ENCODE measurements at places on chromosomes 12 and 14.

DNA sequence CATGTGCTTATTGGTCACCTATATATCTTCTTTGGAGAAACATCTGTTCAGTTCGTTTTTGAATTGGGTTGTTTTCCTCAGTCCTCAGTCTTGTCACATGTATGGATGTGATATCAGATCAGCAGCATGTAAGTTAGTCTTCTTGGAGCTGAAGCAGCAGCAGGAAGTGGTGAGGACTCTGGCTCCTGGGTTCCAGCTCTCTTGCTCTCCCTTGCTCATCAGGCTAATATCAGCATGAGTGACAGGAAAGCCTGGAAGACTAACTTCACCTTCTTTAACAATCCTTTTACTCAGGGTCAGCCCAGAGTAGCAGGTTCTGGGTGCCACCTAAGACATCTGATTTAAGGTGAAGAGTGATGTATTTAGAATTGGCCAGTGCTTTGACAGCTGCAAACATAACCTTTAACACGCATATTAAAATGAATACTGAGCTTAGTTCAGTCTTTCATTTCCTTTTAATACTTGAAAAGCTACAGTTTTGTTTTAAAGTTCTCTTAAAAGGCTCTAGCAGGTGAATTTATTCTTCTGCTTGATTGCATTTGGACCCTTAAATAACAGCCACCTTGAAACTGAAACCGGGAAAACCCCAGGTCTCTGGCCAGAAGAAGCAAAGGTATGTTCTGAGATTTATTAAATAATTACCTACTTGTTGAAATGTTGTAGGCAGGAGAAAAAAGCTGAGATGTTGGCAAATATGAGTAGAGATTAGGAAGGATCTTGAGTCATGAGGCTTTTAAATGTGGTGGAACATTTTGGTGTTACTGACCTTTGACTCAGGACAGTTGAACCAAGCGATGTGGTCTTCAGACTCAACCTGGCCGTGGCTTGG lies 54.3 kb downstream of the DRAM1 start:
- no peaks in the 10 kb centered on the region for H3K36me3 ChIP-seq
- H3K27me3 ChIP-seq: no peaks in the 10 kb centered on the region
- H3K27ac ChIP-seq: no peak overlapping the region
- H3K4me3 ChIP-seq: no peak overlapping the region

DNA sequence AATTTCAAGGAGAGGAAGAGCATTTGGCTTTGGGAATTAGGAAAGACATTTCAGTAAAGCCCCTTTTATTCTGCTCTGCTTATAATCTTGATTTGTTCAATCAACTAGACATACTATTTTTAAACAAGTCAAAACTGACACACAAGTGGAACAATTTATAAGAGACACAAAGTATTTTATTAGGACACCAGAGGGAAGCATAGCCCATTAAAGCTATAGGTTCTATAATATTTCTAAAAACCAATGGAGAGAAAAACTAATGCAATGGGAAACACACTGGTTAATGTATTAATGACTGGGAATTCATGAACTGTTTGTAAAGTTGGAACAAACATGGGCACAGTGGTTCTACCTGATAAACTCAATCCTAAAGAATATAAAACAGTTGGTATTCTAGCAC lies 15.3 kb upstream of the CERS5 start:
- H3K27ac ChIP-seq: no peak overlapping the region
- no peaks in the 10 kb centered on the region for H3K36me3 ChIP-seq
- peaks cover 2% of the 10 kb centered on the region for H3K4me1 ChIP-seq
- H3K27me3 ChIP-seq: no peaks in the 10 kb centered on the region

GRCh38 chr12:5945071-5946008 lies at the start of gene ANO2:
Gene ANO2 (minus strand): TSS chr12:5945259. CDS start chr12:5945217, 42 bp downstream.
- no peak within 1 kb of the TSS for H3K4me3 ChIP-seq
- no peak within 1 kb of the TSS for H3K27ac ChIP-seq
- no peaks in the 10 kb centered on the region for H3K36me3 ChIP-seq
- no peak for DNase-seq
- no peaks in the 10 kb centered on the region for H3K27me3 ChIP-seq

GRCh38 chr12:8078398-8078797 lies 3.7 kb upstream of the NECAP1 start:
- no peak for DNase-seq
- H3K27ac ChIP-seq: no peak overlapping the region
- no peaks in the 10 kb centered on the region for H3K36me3 ChIP-seq
- H3K4me1 ChIP-seq: peaks cover 1% of the 10 kb centered on the region
- no peak overlapping the region for H3K4me3 ChIP-seq

DNA sequence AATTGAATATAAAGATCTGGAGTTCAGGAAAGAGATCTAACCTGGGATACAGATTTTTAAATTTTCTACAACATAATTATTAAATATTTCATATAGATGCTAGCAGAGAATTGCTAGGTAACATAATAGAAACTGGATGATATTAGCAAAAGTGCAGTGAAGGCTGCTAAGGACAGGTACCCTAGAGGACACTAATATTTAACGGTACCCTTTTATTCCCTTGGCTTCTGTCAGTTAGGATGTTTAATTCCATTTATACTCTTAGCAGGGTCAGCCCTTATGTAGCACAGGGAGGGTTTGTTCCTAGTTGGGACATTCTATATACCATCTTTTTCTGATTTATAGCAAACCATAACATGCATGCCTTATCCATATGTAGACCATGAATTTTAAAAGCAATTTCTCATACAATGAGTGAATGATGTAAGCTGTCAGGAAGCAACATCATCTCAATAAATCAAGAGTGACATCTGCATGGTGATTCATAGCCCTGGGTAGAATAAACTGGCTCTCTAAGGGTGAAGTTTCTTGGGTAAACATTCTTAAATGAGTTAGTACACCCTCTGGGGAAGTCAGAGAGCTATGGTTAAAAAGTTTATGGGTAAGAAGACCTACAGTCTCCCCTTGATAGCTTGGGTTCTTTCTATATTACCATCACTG lies 404.4 kb upstream of the MGAT4C start:
- no peak overlapping the region for H3K4me3 ChIP-seq
- H3K27ac ChIP-seq: no peak overlapping the region
- DNase-seq: no peak
- no peaks in the 10 kb centered on the region for H3K4me1 ChIP-seq

DNA sequence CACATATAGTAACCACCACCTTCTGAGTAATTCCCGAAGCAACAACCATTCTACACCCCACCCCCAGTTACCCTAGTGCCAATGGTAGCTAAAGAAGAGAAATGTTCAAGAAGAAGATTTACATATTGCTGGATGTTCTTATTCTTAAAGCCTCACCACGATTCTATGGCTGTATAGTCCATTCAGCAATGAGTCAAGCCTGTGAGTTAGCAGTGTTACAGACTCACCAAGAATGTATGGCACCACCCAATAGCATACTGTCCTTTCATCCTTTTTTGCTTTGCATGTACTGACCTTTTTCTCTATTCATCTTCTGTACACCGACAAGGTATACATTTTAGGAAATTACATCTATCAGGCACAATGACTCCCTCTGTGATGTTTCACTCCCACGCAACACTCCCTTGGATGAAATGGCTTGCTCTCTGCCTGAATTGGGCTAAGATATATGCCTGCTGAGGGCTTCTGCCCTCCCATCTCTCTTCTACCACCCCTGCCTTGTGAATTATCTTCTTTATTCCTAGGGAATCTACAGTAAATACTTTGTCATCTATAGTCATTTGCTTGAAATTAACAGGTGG lies 945.8 kb downstream of the DIO2 start:
- no peak overlapping the region for H3K27ac ChIP-seq
- H3K4me1 ChIP-seq: no peaks in the 10 kb centered on the region
- H3K4me3 ChIP-seq: no peak overlapping the region
- DNase-seq: no peak
- H3K27me3 ChIP-seq: no peaks in the 10 kb centered on the region
